GF-D8 (cell line): ENCODE measurements at places on chromosomes 12 and 14.

GRCh38 chr14:73887694-73888459 lies 1.2 kb downstream of the ZNF410 start:
- DNase-seq, result peak; percentile 3

GRCh38 chr12:115726691-115727090 lies 550.8 kb downstream of the MED13L start:
- DNase-seq, result no peak

GRCh38 chr14:71011479-71011878 lies 104.2 kb downstream of the PCNX1 start:
- no peak for DNase-seq

- no peak for DNase-seq
Observed at GRCh38 chr12:78531831-78532458, 332.6 kb upstream of the SYT1 start.

GRCh38 chr12:67804168-67804567 lies 155.6 kb downstream of the DYRK2 start:
- DNase-seq, result no peak

DNA sequence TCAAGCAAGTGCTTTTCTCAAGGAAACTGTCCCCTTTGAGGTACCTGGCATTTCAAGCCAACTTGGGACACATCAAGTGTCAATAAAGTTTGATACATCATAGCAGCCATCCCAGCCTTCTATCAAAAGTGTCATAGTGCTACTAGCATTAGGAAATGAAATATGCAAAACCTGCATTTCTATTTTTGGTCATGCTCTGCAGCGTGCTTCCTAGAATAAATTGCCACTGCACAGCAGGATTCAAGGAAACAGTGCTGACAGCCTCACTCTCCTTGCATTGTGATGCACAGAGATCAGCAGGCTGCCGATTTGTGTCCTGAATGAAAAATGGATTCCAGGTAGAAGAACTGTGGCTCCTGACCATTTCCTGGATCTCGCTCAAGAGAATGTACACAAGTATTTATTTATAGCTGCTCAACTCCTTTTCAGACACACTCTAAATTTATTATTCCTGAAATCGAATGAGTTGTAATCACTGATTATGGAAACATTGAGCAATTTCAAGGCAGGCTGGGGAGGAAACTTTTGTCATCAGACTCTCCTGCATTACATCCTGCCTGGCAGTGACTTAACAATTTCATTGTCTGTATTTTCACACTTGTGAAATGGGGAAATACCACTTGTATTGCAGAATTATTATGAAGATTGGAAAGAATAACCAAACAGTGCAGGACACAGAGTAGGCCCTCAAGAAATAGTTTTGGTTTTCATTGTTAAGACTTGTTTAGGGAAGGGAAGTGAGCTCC lies 120.9 kb downstream of the SLC38A6 start:
- DNase-seq, result peak; percentile 58

- DNase-seq, result no peak
Observed at GRCh38 chr12:121947981-121948380, 29.6 kb downstream of the CFAP251 start.

DNA sequence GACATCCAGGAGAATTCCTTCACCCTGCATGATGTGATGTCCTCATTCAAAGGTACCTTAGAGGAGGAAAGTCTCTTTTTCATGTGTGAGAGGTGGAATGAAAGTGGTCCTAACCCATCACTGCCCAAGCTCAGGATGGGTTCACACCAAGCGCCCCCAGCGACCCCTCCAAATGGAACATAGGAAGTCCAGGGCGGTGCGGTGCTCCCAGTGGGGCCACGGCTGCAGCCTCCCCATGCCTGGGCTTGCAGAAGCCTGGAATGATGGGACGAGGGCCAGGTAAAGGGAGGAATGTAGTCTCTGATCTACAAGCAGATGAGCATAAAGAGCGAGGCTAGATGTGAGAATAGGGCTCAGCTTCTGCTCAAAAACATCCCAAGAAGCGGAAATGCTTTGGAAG lies 196.3 kb downstream of the TTC7B start:
- no peak for DNase-seq

GRCh38 chr12:67096533-67097318 lies 172.4 kb upstream of the CAND1 start:
- DNase-seq, result no peak

GRCh38 chr12:18262514-18262913 lies 1.2 kb downstream of the PIK3C2G start:
- no peak for DNase-seq

DNA sequence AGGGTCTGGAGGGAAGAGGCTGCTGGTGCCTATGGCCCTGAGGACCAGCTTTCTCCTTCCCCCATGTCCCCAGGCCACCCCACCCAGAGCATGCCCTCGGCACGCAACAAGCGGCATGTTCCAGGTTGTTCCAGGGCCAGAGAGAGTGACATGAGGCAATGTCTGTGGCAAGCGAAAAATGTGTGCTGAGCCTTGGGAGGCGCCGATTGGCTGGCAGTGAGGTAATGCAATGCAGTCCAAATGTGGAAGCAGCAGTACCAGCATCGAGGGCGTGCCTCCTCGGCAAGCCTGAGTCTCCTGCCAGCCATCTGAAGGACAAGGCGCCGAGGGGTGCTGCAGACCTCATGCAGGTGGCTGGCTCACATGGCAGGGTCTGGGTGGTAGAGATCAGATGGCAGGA lies 423.8 kb downstream of the NRXN3 start:
- DNase-seq, result no peak

- DNase-seq, result no peak
Observed at GRCh38 chr14:80926397-80927082, 15.0 kb downstream of the CEP128 start.

- no peak for DNase-seq
Observed at GRCh38 chr12:131864469-131864868, 30.0 kb upstream of the ULK1 start.

DNA sequence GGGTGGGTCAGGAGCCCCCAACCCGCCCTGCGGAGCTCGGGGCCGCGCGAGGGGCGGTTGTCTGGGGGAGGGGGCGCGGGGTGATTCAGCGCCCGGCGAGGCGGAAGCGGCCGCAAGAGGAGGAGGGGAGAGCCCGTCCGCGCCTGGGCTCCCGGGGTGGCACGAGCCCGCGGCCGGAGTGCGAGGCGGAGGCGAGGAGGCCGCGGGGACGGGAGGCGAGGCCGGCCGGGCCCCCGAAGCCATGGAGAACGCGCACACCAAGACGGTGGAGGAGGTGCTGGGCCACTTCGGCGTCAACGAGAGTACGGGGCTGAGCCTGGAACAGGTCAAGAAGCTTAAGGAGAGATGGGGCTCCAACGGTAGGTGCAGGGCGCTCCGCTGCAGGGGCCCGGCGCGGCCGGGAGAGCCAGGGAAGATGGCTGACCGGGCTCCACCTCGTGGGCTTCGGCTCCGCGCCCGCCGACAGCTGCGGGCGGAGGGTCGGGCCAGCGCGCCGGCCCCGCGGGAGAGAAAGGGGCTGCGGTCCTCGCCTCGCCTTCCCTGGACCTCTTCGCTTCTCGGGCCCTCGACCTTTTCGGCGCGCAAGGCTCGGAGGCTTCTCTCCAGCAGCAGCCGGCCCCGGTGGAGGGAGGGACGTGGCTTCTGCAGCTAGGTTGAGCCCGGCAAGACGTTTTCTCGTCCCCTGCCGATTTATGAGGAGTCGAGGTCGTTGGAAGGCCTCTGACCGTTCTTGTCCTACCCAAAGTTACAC lies 677 bp downstream of the ATP2A2 start:
- no peak for DNase-seq

DNA sequence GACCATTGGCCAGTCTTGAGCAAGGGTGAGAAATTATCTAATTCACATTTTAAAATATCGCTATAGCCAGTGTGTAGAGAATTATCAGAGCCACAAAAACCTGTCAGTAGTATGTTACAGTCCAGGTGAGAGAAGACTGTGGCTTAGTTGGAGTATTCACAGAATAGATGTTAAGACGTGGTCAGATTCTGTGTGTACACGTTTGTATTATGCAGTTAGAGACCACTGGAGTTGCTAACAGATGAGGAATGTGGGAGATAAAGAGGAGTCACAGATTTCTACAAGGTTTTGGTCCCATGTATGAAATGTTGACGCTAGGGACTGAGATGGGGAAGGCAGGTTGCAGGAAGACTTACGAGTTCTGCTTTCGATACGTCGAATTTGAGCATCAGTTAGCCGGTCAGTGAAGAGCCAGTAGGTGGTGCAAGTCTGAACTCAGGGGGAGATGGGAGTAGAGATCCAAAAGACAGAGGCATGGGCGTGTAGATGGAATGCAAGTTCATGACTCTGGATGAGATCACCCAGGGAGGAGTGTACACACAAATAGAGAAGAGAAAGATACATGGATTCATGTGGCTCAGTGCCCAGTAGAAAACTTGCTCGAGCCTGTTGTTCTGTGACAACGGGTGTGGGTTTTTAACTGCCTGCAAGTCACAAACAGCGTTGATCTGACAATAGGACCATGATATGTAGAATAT lies 114.8 kb upstream of the FLRT2 start:
- DNase-seq, result no peak

DNA sequence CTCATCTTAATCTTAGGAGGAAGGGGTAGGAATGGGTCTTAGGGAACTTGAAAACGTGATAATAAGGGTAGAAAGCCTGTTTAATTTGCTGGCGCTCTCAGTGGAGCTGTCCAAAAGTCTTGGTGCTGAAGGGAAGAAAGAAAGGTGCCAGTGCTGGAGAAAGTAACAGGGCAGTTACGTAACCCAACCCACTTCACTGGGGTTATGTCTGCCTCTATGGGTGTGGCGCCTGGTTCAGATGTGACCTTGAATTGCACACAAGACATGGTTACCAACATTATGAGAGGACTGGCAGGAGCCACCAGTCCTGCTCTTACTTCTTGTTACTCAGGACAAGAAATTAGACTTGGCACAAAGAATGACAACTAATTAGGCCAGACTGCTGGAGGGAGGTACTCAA lies 18.6 kb upstream of the GPATCH2L start:
- DNase-seq, result no peak

DNA sequence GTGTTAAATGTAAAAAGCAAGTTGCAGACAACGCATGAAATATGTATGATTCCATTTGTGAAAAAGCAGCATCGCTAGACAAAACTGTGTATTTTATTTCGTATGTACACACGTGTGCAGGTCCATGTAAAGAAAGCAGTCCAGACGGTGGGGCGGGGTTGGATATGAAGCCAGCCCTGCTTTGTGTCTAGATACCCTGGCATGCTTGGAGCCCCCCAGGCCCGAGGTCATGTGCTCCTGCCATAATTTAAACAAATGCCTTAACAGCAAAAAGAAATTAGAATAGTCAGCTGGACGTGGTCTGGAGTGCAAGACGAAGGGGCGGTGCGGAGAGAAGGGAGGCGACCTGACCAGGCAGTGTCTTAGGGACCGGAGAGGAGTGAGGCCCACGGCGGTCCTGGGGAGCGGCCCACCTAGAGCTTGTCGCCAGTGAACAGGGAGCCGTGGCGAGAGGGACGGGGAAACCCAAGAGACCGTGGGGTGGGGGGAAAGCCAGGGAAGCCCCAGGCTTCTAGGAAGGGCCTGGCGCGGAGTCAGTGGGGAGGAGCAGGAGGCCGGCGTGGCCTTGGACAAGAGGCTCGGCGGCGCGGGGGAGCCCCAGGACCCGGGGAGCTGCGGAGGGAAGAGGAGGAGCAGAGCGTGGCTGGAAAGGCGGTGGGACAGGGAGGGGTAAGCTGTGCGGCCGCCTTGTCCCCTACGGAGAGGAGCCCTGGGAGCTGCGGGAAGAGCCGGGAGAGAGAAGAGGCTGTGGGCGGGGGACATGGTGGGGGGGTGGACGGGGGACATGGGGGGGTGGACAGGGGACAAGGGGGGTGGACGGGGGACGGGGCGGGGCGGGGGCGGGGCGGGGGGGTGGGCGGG lies 118.5 kb upstream of the C14orf180 start:
- no peak for DNase-seq

- no peak for DNase-seq
Observed at GRCh38 chr12:94566345-94566744, 84.0 kb downstream of the TMCC3 start.

DNA sequence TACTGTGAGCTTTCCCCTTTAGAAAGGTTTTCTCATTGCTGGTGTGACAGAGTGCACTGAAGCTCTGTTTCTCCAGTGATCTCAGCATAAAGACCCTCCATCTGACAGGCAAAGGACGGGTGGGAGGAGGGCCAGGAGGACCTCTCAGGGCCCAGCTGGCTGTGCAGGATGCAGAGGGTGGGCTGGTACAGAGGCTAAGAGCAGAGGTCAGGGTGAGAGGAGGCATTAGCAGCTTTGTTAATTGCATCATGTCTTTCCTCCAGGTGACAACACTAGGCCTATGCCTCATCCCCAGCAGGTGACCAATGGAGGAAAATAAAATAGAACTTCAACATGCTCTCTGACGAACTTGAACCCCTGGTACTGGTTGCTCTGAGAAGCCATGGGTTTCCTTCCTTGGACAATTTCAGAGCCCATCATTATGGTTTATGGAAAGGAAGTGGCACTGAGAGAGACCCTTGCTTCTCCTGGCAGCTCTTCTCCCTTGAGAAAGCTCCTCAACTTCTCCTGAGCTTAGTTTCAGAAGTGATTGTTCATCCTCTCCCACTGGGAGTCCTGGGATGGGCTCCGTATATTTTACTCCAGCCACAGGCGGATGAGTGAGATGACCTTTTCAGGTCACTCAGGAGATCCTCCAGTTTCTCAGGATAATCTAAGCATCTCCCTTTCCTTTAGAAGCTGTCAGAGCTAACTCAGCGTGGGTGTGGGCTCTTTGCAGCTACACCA lies 45.8 kb upstream of the ATP23 start:
- DNase-seq, result no peak

- no peak for DNase-seq
Observed at GRCh38 chr12:54444206-54444605, 25.1 kb upstream of the ITGA5 start.

GRCh38 chr12:24027352-24027751 lies 77.9 kb upstream of the SOX5 start:
- no peak for DNase-seq

DNA sequence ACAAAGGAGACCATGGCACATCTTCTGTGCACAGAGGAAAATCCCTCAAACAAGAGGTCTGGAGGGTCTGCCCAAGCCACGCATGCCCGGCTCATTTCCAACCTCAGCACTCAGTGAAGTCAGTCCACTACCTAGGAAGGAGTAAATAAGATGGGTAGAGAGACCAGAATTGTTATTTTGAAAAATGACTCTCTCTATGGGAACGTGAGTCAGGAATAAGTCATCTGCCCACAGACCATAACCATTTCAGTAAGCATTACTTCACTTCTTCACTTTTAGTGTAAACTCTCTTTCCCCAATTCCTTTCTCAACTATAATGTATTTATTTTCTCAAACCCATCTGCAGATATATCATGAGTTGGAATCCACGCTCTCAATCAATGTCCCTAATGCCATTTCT lies 1039.9 kb upstream of the USP15 start:
- no peak for DNase-seq
